CD4-positive, alpha-beta memory T cell (primary cell): ENCODE measurements at places on chromosomes 1 and 21. TPM values are rescaled to one million over a fixed set of nuclear protein-coding genes. Genes with fewer than 3 reads are reported as not detected.
A peak's percentile ranks its signal among the peaks of the same experiment; 100 is the strongest.

The SLC2A1 gene
- 22.7 TPM for polyA plus RNA-seq

The OR2T2 gene
- not detected for polyA plus RNA-seq

The UQCRH gene
- 272 TPM for polyA plus RNA-seq

The FCRL5 gene
- not detected for polyA plus RNA-seq

The PTPRC gene
- 915 TPM for polyA plus RNA-seq

The CGN gene
- polyA plus RNA-seq = not detected

The C1orf53 gene
- not detected for polyA plus RNA-seq

GRCh38 chr1:29932626-29933025, 696.3 kb downstream of the PTPRU start:
- H3K27me3 ChIP-seq = no peaks in the 10 kb centered on the region
- H3K4me3 ChIP-seq = no peak overlapping the region
- H3K4me1 ChIP-seq = no peaks in the 10 kb centered on the region
- H3K36me3 ChIP-seq = no peaks in the 10 kb centered on the region
- H3K27ac ChIP-seq = no peak overlapping the region

DNA sequence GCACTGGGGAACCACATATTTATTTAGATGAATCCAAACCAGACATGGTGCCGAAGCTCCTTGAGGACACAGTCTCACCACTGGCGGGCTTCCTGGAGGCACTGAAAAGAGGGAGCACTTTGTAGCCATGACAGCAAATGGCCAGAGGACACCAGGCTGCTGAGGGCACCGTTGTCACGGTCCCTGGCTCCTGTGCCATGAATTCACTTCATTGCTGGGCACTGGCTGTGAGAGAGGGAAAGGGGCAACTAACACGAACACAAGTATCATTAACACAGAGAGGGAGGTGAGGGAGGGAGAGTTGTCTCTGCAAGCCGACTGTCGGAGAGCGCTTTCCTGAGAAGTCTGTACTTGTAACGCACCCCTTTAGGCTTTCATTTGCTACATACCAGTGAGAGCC, 9.4 kb upstream of the PSRC1 start:
- H3K27me3 ChIP-seq = no peaks in the 10 kb centered on the region
- no peaks in the 10 kb centered on the region for H3K4me1 ChIP-seq
- H3K27ac ChIP-seq = no peak overlapping the region
- H3K36me3 ChIP-seq = no peaks in the 10 kb centered on the region

DNA sequence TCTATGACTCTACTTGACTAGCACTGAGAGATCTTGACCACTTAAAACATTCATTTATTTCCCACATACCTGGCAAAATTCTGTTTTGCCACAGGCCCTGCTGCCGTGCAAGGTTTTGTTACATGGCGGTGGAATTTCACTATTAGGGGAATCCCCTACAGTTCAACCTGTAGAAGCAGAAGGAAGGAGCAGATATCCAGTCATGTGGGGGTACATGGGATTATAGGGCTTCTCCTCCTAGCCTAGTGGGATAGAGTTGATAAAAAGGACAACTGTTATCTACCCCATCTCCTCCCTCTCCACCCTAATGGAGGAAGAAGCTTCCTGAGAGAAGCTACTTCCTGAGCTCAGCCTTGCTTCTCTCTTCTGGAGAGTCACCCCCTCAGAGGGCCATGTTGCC, 17.7 kb upstream of the PROK1 start:
- H3K27me3 ChIP-seq = no peaks in the 10 kb centered on the region
- DNase-seq = no peak
- H3K4me1 ChIP-seq = no peaks in the 10 kb centered on the region
- H3K27ac ChIP-seq = no peak overlapping the region

- H3K27me3 ChIP-seq = no peaks in the 10 kb centered on the region
- H3K36me3 ChIP-seq = no peaks in the 10 kb centered on the region
- peak overlapping the region; percentile 85 for H3K27ac ChIP-seq
- DNase-seq = no peak
- H3K4me3 ChIP-seq = peak overlapping the region; percentile 98
- peaks cover 14% of the 10 kb centered on the region for H3K4me1 ChIP-seq
Observed at GRCh38 chr1:241846862-241847539, 1.0 kb upstream of the EXO1 start.

DNA sequence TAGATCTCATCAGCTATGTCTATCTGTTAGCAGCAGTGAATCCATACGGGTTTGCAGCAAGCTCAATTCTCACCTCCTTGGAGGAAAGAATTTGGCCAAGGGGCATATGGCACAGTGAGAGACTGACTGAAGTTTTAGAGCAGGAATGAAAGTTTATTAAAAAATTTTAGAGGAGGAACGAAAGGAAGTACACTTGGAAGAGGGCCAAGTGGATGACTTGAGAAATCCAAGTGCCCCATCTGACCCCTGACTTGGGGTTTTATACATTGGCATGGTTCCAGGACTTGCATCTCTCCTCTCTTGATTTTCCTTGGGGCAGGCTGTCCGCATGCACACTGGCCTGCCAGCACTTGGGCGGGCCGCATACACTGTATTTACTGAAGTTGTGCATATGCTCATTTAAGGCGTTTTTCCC, 9.2 kb upstream of the OSBPL9 start:
- H3K36me3 ChIP-seq = no peaks in the 10 kb centered on the region
- no peak overlapping the region for H3K27ac ChIP-seq
- DNase-seq = no peak
- no peaks in the 10 kb centered on the region for H3K4me1 ChIP-seq
- H3K27me3 ChIP-seq = no peaks in the 10 kb centered on the region

GRCh38 chr1:97053268-97053667, 331.7 kb downstream of the PTBP2 start:
- H3K27ac ChIP-seq = no peak overlapping the region
- DNase-seq = no peak
- no peaks in the 10 kb centered on the region for H3K27me3 ChIP-seq

DNA sequence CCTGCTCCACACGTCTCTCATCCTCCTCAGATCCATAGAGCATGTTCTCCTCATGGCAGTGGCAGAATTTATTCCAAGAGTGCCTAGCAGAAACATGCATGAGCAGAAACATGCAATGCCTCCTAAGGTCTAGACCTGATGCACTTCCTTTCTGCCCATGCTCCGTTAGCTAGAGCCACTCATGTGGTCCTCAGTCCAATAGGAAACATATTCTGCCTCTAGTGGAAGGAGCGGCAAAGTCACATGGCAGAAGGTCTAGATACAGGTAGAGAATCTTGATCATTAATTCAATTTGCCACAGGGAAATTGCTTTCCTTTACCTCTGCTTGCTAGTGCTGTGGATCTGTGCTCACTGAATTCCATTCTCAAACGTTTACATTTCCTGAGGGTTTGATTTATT, 130.4 kb downstream of the KIF26B start:
- no peaks in the 10 kb centered on the region for H3K27me3 ChIP-seq
- no peaks in the 10 kb centered on the region for H3K36me3 ChIP-seq

GRCh38 chr1:16172964-16173446, 17.1 kb upstream of the EPHA2 start:
- no peak overlapping the region for H3K27ac ChIP-seq
- H3K27me3 ChIP-seq = no peaks in the 10 kb centered on the region
- no peaks in the 10 kb centered on the region for H3K36me3 ChIP-seq
- H3K4me3 ChIP-seq = no peak overlapping the region
- no peak for DNase-seq

DNA sequence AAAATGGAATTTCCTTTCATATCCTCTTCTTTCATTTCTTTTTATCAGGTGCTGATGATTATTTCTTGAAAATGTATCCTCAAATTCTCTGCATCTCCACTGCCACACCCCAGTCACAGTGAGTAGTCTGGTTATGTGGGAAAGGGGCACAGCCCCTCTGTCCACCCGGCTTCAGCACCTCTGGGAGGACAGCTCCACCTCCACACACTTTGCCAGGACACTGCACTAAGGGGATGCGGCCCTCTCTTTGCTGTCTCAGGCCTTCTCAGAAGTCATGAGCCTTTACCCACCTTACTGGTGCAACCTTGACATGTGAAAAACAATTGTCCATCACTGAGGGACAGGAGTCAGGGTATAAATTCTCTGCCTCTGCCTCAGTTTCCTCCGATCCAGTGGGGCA, 433.1 kb downstream of the PCP4 start:
- H3K4me3 ChIP-seq = no peak overlapping the region
- DNase-seq = no peak
- H3K36me3 ChIP-seq = no peaks in the 10 kb centered on the region

- H3K27me3 ChIP-seq = no peaks in the 10 kb centered on the region
- DNase-seq = no peak
Observed at GRCh38 chr1:42762269-42762668, 4.6 kb downstream of the P3H1 start.

DNA sequence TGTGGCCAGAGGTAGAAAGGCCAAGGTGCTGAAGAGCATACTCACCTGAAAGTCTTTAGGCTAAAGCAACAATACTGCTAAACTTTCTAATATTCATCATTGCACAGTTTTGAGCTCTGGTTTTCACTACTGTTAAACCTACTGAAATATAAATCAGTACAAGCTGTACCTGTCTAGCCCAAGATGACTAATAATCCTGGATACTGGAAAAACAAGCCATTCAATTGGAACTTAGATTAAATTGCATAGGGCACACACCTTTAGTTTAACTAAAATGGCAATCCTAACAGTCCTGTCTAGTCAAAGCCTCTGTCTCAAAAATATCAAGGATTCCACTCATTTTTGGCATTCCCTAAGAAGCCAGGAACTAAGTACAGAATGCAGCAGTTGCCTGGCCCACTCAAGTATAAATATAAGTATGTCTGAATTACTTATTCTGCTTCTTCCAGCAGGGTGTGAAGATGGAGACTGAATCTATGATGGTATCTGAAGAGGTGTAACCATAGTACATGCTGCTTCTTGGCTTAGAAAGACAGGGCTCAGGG, 3.1 kb downstream of the CHML start:
- DNase-seq = no peak
- H3K36me3 ChIP-seq = no peaks in the 10 kb centered on the region
- no peak overlapping the region for H3K27ac ChIP-seq

GRCh38 chr1:217369271-217369981, 261.5 kb downstream of the GPATCH2 start:
- no peak overlapping the region for H3K4me3 ChIP-seq
- no peak for DNase-seq
- no peak overlapping the region for H3K27ac ChIP-seq
- no peaks in the 10 kb centered on the region for H3K4me1 ChIP-seq
- H3K27me3 ChIP-seq = no peaks in the 10 kb centered on the region

- H3K36me3 ChIP-seq = no peaks in the 10 kb centered on the region
- no peaks in the 10 kb centered on the region for H3K27me3 ChIP-seq
- no peak overlapping the region for H3K4me3 ChIP-seq
- no peaks in the 10 kb centered on the region for H3K4me1 ChIP-seq
Observed at GRCh38 chr1:181768211-181768929, 285.1 kb downstream of the CACNA1E start.

- peaks cover 47% of the 10 kb centered on the region for H3K4me1 ChIP-seq
- peaks cover 30% of the 10 kb centered on the region for H3K36me3 ChIP-seq
- no peaks in the 10 kb centered on the region for H3K27me3 ChIP-seq
- peak overlapping the region; percentile 29 for H3K4me3 ChIP-seq
- DNase-seq = no peak
- peak overlapping the region; percentile 29 for H3K27ac ChIP-seq
Observed at GRCh38 chr21:31133243-31133830, 95.1 kb upstream of the KRTAP19-8 start.

- H3K4me1 ChIP-seq = no peaks in the 10 kb centered on the region
- H3K27ac ChIP-seq = no peak overlapping the region
- H3K4me3 ChIP-seq = no peak overlapping the region
- peak; percentile 77 for DNase-seq
- H3K36me3 ChIP-seq = peaks cover 24% of the 10 kb centered on the region
Observed at GRCh38 chr1:150464422-150464826, 22.8 kb upstream of the TARS2 start.

DNA sequence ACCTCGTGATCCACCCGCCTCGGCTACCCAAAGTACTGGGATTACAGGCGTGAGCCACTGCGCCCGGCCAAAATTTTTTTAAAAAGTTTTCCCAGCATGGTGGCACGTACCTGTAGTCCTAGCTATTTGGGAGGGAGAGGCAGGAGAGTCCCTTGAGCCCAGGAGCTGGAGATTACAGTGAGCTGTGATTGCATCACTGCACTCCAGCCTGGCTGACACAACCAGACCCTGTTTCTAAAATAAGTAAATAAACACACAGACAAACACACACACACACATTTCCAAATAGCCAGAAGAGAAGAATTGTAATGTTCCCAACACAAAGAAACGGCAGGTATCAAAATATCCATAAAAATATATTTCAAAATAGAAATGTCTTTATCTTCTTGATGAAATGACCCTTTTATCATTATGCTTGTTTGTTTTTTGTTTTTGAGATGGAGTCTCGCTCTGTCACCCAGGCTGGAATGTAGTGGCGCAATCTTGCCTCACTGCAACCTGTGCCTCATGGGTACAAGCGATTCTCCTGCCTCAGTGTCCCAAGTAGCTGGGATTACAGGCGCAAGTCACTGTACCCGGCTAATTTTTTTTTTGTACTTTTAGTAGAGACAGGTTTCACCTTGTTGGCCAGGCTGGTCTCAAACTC, 9.3 kb downstream of the HES2 start:
- peaks cover 11% of the 10 kb centered on the region for H3K27me3 ChIP-seq
- DNase-seq = no peak
- H3K27ac ChIP-seq = no peak overlapping the region
- H3K36me3 ChIP-seq = no peaks in the 10 kb centered on the region
- peaks cover 8% of the 10 kb centered on the region for H3K4me1 ChIP-seq
- H3K4me3 ChIP-seq = no peak overlapping the region

DNA sequence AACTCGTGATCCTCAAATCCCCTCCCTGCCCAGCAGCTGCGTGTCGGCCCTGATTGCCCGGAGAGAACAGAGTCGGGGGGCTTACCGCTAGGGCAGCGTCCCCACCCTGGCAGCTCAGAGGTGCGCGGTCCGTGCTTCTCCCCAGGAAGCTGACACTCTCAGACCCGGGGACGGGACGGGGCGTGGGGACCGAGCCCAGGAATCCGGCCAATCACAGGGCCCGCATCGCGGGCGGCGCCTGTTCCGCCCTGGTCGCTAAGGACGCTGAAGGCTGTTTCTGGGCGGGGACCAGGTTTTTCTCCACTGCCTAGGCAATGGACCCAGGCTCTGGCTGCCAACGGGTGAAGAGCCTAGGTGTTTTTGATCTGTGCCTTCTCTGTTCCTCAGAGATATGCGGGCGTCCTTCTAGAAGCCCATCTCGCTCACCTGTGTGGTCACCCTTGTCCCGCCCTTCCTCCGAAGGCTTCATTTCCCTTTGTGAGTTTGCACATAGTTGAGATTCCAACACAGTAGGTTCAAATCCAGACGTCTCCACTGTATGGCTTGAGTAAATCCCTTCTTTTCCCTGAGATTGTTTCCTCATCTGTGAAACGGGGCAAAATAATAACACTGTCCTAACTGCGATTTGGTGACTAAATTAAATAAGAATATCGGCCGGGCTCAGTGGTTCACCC, at the start of gene C1orf87:
C1orf87 (minus strand) TSS at position 166 of the 674 bp plus-strand sequence. CDS start 1,127 bp downstream, outside the sequence.
- no peak within 1 kb of the TSS for H3K4me3 ChIP-seq
- DNase-seq = no peak
- no peaks in the 10 kb centered on the region for H3K36me3 ChIP-seq
- no peaks in the 10 kb centered on the region for H3K4me1 ChIP-seq
- no peak within 1 kb of the TSS for H3K27ac ChIP-seq
- peaks cover 3% of the 10 kb centered on the region for H3K27me3 ChIP-seq
